ENCODE measurements at places on chromosomes 4 and X.

- DNase-seq = no peak
Measured at GRCh38 chr4:151409470-151410313, 716 bp downstream of the FHIP1A start.

- no peak for DNase-seq
Measured at GRCh38 chrX:69197690-69198089, 32.4 kb upstream of the PJA1 start.

- no peak for DNase-seq
Measured at GRCh38 chr4:113844369-113844768, 82.8 kb upstream of the CAMK2D start.

GRCh38 chr4:10925996-10926395 lies 241.4 kb upstream of the CLNK start:
- DNase-seq = no peak

DNA sequence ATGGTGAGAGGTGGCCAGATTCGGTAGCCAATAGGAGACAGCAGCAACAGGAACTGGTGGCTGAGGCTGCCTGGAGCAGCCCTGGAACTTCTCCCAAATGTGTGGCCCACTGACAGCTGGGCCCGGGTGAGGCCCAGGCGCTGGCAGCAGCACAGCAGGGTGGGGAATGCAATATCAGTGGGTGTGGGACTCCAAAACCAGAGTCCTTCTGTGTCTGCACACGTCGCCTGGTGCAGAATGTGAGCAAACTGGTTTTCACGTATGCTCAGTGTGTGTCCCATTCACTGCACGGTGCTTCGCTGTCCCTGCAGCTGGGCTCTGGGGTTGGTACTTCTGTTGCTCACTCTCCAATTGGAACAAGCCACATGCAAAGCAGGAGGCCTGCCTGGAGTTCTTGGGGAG lies 14.4 kb upstream of the CENPU start:
- DNase-seq = no peak

- DNase-seq = no peak
Measured at GRCh38 chr4:166257891-166258290, 384.9 kb downstream of the TLL1 start.

DNA sequence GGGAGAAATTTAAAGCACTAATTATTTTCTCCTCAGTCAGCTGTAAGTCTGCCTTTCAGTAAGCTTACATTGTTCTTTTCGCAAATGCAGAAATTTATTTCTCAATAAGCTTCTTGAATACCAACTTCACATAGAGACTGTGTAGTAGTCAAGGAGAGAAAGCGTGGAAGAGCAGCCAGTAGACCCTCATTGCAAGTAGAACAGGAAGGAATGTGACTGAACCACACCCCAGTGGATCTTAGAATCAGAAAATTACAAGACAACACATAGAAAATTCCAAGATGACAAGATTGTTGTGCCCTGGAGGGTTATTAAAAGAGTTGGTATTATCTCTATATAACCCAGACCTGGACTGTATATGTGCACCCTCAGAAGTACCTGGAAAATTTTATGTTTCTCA lies 216.9 kb downstream of the RELL1 start:
- DNase-seq = no peak

DNA sequence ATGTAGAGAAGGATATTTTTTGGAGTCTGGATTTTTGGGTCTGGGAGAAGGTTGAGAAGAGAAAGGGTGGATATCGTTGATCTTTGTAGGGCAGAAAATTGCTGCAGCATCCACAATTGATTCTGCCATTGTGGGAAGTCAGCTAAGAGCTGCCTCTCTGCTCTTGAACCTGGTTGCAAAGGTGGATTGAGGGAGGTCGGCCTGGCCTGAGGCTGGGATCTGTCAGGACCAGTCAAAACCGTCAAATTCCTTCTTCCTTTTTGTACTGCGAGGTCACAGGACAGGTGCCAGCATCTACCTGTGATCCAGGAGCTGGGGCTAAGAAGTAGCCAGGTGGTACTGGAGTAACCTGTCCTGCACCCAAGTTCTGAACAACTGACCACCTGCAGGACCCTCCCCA lies 93.7 kb downstream of the SHOX start:
- DNase-seq = no peak
